H1 (cell line): ENCODE measurements at places on chromosomes 4 and X.

GRCh38 chr4:3321295-3321889 is 28.6 kb downstream of the RGS12 start:
- H3K4me1 ChIP-seq: peaks cover 7% of the 10 kb centered on the region; the same call in 1 of the 2 replicates
- no peak for DNase-seq
- no peaks in the 10 kb centered on the region for H3K27me3 ChIP-seq

- H3K27me3 ChIP-seq: no peaks in the 10 kb centered on the region
- DNase-seq: no peak
- no peak overlapping the region for H3K27ac ChIP-seq
- no peaks in the 10 kb centered on the region for H3K4me1 ChIP-seq
Observed at GRCh38 chr4:128468123-128468989, 180.7 kb upstream of the PGRMC2 start.

DNA sequence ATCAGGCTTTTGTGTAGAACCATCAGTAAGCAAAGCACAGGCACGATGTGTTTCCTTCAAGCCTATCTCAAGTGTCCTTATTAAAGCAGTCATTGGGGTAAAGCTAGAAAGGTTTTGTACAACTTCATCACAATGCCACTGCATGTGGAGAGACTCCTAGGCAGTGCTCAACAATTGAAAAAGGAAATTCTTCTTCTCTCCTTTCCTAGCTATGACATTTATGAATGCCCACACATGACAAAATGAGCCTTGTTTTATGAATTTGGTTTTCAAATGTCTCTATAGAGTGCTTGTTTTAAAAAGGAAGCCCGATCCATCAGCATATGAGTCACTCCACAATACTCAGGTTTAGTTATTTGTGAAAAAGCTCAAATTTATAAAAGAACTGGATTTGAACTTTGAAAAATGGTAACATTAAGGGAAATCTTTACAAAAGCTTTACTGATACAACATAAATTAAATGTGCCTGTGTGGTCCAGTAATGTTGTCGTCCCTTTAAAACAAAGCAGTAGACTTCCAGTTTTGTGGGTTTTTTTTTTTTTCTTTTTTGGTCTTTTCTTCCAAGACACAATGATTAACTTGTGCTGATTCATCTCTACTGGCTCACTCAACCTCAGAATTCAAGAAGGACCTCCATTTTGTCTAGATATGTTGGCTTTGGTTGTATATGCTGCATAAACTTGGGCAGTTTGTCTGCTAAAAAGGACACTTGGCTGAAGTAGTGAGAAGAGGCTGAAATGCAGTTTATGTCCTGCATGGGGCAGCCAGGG is 273.8 kb downstream of the GASK1B start:
- H3K4me1 ChIP-seq: no peaks in the 10 kb centered on the region
- H3K27ac ChIP-seq: no peak overlapping the region
- DNase-seq: no peak
- H3K4me3 ChIP-seq: no peak overlapping the region
- H3K27me3 ChIP-seq: no peaks in the 10 kb centered on the region

DNA sequence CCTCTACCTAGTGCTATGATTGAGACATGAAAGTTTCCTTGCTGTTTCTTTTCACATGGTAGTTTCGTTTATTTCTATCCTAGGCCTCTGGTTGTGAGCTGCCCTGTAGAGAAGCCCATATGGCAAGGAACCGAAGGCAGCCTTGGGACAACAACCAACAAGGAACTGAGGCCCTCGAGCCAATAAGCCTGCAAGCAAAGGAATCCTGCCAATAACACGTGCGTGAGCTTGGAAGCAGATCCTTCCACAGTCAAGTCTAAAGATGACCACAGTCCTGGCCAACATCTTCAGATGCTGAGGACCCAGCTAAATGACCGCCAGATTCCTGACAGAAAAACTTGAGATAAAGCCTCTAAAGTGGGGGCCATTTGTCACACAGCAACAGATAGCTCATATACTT is 100.4 kb upstream of the FAM9B start:
- no peak overlapping the region for H3K4me3 ChIP-seq
- H3K4me1 ChIP-seq: no peaks in the 10 kb centered on the region
- DNase-seq: no peak
- H3K27ac ChIP-seq: no peak overlapping the region
- no peaks in the 10 kb centered on the region for H3K27me3 ChIP-seq

GRCh38 chr4:8035371-8035780 is 95.7 kb upstream of the AFAP1 start:
- H3K36me3 ChIP-seq: no peaks in the 10 kb centered on the region
- no peaks in the 10 kb centered on the region for H3K27me3 ChIP-seq
- no peak for DNase-seq
- H3K27ac ChIP-seq: no peak overlapping the region
- H3K4me1 ChIP-seq: no peaks in the 10 kb centered on the region; the same call in 1 of the 2 replicates
- H3K4me3 ChIP-seq: no peak overlapping the region

- no peak for DNase-seq
- H3K27ac ChIP-seq: no peak overlapping the region
- H3K27me3 ChIP-seq: no peaks in the 10 kb centered on the region
- H3K4me1 ChIP-seq: no peaks in the 10 kb centered on the region
- no peak overlapping the region for H3K4me3 ChIP-seq
Observed at GRCh38 chrX:136021160-136021559, 35.9 kb downstream of the SLC9A6 start.

DNA sequence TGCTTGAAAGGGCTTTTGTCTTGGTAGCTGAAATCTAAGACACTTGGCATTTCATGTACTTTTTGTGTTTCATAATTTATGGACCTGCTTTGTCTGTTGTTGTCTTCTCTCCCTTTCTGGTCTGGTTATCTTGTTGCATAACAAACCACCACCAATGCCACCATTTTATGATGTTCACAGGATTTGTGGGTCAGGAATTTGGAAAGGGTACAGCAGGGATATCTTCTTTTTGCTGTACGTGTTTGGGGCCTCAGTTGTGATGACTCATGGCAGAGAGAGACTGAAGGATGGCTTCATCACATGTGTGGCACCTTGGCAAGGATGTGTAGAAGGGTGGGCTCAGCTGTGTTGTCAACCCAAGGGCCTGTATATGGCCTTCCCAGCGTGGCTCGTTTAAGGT is 35.2 kb downstream of the KDM6A start:
- H3K4me3 ChIP-seq: no peak overlapping the region
- H3K27ac ChIP-seq: no peak overlapping the region
- no peaks in the 10 kb centered on the region for H3K27me3 ChIP-seq
- peaks cover 3% of the 10 kb centered on the region for H3K4me1 ChIP-seq
- DNase-seq: no peak

- H3K4me3 ChIP-seq: no peak within 1 kb of the TSS
- DNase-seq: no peak
- H3K27ac ChIP-seq: no peak within 1 kb of the TSS
- H3K4me1 ChIP-seq: peaks cover 4% of the 10 kb centered on the region
Observed at GRCh38 chr4:109912706-109913595, at the start of gene EGF. Gene EGF, plus strand, starts transcription at chr4:109912883. Its CDS starts 453 bp downstream, at chr4:109913336.

- H3K4me1 ChIP-seq: peaks cover 7% of the 10 kb centered on the region
- no peak overlapping the region for H3K27ac ChIP-seq
- no peaks in the 10 kb centered on the region for H3K27me3 ChIP-seq
- no peak overlapping the region for H3K4me3 ChIP-seq
Observed at GRCh38 chr4:16884673-16885460, 13.6 kb downstream of the LDB2 start.

DNA sequence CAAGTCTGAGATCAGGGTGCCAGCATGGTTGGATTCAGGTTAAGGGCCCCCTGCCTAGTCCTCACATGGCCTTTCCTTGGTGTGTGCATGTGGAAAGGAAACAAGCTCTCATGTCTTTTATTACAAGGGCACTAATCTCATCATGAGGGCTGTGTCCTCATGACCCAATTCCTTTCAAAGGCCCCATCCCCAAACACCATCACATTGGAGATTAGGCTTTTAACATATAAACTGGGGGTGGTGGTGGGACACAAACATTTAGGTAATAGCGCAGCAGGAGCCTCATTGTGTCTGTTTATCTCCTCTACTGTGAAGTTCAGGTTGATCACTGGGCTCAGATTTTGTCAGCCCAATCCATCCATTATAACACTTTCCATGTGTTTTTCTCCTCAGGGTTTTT is 41.0 kb downstream of the BEX3 start:
- H3K4me3 ChIP-seq: no peak overlapping the region
- H3K36me3 ChIP-seq: no peaks in the 10 kb centered on the region
- no peaks in the 10 kb centered on the region for H3K4me1 ChIP-seq
- H3K27ac ChIP-seq: no peak overlapping the region
- no peak for DNase-seq

- no peaks in the 10 kb centered on the region for H3K36me3 ChIP-seq
- H3K4me1 ChIP-seq: no peaks in the 10 kb centered on the region
- no peaks in the 10 kb centered on the region for H3K27me3 ChIP-seq
- no peak for DNase-seq
Observed at GRCh38 chrX:39935411-39936064, 162.2 kb downstream of the BCOR start.

GRCh38 chr4:10002278-10002677 is 19.0 kb downstream of the SLC2A9 start:
- H3K27ac ChIP-seq: no peak overlapping the region
- no peaks in the 10 kb centered on the region for H3K36me3 ChIP-seq
- no peak overlapping the region for H3K4me3 ChIP-seq
- no peak for DNase-seq

GRCh38 chr4:108377021-108377420 is 208.3 kb upstream of the LEF1 start:
- DNase-seq: no peak
- H3K4me1 ChIP-seq: no peaks in the 10 kb centered on the region
- H3K36me3 ChIP-seq: no peaks in the 10 kb centered on the region
- no peaks in the 10 kb centered on the region for H3K27me3 ChIP-seq

- H3K4me3 ChIP-seq: no peak overlapping the region
- H3K4me1 ChIP-seq: peaks cover 3% of the 10 kb centered on the region
- DNase-seq: no peak
- H3K27me3 ChIP-seq: no peaks in the 10 kb centered on the region
- no peak overlapping the region for H3K27ac ChIP-seq
Observed at GRCh38 chrX:34563804-34564203, 93.3 kb downstream of the TMEM47 start.

DNA sequence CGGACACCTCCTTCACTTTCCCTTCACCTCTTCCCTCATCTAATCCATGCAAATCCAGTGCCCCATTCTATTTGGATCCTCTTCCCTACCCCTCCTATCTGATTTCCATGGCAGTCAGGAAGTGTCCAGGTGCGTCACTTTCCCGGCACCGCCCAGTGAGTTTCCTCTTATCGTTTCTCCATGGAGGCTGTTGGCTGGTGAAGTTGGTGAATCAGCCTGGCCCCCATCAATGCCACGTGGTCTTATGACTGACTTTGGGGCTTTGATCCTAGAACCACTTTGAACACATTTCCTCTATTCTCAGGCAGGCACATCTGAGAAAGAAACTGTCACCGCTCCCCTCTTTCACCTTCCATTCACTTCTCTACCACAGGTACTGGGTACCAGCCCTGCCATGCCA is 137.8 kb downstream of the CEP135 start:
- no peaks in the 10 kb centered on the region for H3K36me3 ChIP-seq
- H3K27ac ChIP-seq: no peak overlapping the region
- H3K27me3 ChIP-seq: no peaks in the 10 kb centered on the region
